ENCODE measurements at places on chromosomes 16 and 17.

DNA sequence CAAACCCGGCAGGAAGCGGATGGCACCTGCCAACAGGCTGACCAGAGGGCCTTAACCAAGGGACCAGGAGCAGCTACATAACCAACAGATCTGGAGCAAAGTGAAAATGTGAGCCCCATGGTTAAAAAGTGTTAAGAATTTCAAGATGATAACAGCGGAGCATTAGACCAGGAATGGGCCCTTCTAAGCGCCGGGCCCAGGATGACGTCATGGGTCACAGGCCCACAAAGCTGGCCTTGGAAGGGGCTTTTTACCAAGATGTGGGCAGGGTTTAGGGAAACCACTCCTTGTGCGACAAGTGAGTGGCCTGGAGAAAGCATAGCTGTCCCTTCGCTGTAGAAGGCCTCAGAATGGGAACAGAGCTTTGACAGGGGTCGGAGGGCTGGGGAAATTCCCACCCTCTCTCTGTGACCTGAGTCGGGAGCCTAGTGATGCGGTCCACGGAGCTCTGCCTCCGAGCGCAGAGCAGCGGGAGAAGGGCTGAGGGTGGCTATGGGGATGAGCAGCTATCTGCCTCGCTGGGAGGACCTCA lies 84.4 kb upstream of the RPL38 start:
- no peak for DNase-seq

DNA sequence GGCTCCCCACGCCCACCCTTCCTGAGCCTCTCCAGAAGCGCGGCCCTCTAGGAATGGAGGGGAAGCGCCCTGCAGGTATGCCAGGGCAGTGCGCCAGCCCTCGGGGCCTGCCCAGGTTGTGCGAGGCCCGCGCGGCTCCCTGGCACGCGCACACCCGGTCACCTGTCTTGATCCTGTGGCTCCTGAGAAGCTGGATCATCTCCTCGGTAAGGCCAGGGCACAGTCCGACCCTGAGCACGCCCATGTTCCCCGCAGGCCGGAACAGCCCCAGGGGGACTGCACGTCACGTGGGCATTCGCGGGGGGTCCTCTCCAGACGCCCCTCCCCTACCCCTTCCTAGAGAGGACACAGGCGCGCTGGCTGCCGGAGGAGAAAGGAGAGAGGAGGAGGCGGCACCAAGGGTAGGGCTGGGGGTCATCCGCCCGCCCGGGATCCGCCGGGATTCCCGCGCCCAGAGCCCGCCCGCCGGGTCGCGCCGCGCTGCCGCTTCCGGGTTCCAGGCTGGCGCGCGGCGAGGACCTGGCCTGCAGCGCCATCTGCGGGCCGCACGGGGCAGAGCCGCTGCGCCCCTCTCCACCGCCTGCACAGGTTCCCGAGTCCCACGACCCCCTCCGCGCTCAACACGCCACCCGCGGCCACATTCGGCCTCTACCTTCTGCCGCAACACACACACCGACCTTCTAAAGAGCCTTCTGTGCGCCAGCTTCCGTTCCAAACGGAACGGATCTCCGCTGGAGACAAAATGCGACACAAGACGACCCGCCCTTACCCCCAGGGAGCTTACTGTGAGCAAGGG lies at the start of gene RAD51D:
RAD51D (minus strand) TSS at position 491 of the 796 bp plus-strand sequence; CDS start at position 244, 247 bp downstream.
- DNase-seq = peak; percentile 44

- no peak for DNase-seq
Measured at GRCh38 chr17:62179525-62180161, 114.6 kb upstream of the MED13 start.

GRCh38 chr16:10576390-10577304 lies 3.8 kb downstream of the EMP2 start:
- no peak for DNase-seq

DNA sequence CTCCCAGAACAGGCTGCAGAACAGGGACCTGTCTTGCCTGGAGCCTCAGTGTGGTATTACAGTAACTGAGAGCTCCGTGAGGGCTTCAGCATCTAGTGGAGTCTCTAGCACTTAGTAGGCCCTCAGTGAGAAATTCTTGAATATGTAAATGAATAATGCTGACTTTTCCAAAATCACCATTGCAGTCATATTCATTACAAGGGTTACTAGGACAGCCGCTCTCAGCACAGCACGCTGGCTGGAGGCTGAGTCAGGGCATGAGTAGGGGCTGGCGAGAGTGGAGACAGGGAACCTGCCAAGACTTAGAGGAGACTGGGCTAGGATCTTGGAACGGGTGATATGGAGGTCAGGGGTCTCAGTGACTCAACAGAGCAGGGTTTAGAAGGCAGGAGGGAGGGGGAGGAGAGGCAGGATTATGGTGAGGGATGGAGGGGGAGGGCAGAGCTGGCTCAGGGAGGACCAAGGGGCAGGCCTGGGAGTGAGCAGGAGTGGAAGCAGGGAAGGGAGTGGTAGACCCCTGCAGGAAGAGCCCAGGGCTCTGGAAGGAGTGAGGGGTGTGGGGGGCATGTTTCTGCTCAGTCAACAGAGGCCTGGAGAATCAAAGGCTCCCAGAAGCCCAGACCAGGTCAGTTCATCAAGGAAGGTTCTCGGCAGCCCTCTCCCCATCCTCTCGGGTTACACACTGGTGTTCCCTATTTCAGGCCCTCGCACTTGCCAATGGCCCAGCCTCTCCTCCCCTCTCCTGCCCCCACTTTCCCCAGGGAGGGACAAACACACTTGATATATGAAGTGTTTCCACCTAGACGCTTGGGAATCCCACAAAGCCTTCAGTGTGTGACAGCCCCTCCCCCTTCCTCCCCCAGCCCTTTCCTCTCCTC lies 42.3 kb downstream of the FZD2 start:
- no peak for DNase-seq

DNA sequence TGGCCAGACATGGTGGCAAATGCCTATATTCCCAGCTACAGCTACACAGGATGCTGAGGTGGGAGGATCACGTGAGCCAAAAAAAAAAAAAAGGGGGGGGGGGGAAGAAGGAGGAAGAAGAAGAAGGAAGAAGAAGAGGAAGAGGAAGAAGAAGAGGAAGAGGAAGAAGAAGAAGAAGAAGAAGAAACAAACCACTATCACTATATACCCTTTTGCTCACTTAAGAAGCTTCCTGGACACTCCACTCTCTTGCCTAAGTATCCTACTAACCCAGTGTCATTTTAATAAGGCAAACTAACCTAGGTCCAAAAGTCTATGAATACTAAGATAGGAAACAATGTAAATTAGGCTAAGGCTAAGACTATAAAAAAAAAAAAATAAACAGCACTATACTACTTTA lies 54.8 kb downstream of the GPATCH8 start:
- DNase-seq = no peak

GRCh38 chr17:50114849-50115357 lies 15.1 kb downstream of the SAMD14 start:
- DNase-seq = no peak

DNA sequence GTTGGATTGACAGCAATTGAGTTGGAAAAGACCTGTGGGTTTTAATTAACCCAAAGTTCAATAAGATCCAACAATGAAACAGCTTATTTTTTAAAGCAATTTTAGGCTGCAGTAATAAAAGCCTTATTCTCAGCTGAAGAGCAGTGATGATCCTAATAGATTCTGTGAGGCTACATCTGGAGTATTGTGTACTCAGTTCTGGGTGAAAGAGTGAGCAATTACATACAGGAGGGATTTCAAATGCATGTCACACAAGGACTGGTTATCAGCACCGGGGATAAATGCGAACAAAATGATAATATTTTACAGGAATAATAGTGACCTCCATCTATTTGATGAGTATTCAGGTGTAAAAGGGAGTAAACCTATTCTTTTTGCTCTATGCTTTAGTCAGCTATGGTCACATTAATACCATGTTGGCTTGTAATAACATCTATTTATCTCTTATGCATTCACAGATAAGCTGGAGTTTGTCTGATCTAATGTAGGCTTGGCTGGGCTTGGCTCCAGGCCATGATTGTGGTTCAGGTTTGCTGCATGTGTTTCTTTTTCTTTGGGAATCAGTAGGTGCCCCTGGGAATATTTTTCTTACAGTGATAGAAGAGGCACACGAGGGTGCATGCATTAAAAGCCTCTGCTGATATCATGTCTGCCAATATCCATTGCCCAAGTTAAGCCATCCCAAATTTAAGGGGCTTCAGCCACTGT lies 22.2 kb upstream of the TOX3 start:
- DNase-seq = no peak

- no peak for DNase-seq
Measured at GRCh38 chr17:21742326-21742725, 50.0 kb downstream of the KCNJ18 start.

GRCh38 chr17:17570798-17571716 lies 20.5 kb downstream of the PEMT start:
- no peak for DNase-seq

DNA sequence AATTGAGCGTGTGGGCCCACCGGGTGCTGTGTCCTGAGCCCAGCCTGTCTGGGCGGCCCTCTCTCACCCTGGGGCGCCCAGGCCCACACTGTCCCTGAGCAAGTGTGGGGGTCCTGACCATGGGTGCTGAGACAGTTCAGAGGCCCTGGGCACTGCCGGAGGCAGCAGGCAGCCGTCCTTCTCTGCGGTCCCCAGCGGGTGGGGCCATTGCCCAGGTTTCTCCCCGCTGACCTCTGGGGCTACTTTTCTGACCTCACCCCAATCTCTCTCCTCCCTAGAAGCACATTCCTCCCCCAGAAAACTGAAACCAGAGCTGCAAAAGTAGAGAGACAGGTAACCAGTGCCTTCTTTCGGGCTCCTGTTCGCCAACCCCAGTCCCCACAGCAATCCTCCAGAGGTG lies 36.0 kb upstream of the PVALEF start:
- DNase-seq = no peak

GRCh38 chr16:710500-711075 lies 4.3 kb upstream of the METRN start:
- no peak for DNase-seq

DNA sequence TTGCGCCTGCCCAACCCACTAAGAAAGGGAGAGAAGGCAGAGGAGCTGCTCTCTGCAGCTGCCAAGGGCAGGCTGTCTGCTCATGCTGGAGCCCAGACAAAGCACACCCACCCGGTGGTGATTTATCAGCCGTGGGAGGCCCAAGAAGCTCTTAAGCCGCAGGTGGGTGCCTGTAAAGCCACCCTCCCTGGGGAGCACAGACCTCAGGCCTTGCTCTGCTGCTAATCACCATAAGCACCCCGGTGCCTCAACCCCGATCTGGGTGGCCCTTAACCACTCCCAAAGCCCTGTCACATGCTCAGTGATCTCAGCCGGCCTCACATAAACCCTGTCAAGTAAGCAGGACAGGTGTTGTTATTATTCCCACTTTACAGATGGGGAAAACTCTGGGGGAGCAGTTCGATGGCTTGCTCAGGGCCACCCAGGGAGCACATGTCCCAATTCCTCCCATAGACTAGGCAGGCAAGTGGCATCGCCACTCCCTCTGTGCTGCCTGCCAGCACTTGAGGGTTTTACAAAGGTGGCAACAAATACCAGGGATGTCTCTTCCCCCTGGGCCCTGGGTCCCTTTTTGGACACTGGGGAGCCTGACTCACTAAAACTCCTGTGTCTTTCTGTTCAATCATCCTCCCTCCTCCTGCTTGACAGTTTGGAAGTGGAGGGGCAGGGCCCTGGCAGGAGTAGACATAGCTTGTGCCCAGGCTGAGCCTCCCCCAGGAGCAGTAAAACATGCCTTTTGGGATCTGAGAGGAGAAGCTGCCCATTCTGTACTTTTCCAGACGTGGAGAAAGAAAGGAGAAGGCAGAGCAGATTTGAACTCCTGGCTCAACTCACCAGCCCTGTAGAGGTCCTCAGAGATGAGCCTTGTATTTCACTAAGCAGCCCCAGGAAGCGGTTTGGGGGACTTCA lies 299.3 kb downstream of the SOX9 start:
- no peak for DNase-seq

GRCh38 chr17:51617986-51618385 lies 357.6 kb downstream of the UTP18 start:
- no peak for DNase-seq

DNA sequence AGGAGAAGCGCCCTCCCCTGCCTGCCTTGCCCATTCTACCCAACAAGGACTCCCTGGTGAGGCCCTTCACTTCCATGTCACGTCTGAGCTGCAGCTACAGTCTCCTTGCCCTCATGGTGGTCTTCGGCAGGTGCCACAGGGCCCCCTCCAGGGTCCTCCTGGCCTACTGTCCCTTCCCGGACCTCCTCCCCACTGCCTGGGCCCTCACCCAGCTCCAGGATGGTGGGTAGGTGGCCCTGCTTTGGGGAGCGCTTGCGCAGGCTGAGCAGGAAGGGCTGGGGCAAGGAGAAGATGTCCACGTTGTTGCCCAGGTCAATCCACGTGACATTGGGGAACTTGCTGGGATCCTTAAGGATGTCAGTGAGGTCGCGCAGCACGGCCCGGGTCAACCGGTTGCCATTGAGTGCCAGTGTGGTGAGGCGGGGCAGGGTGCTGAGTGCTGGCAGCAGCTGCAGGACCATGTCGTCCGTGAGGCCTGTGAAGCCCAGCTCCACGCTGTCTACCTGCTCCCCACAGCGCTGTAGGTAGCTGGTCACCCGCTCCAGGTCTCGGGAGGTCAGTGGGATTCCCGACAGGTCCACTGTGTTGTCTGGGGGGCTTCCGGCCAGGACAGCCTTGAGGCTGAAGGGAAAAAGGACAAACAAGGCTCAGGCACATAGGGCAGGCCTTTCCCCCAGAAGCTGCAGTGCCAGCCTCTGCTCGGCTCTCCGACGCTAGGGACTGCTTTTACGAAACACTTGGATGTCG lies 28.3 kb downstream of the TRPV2 start:
- DNase-seq = no peak

GRCh38 chr16:23516366-23517137 lies 6.3 kb upstream of the GGA2 start:
- no peak for DNase-seq

DNA sequence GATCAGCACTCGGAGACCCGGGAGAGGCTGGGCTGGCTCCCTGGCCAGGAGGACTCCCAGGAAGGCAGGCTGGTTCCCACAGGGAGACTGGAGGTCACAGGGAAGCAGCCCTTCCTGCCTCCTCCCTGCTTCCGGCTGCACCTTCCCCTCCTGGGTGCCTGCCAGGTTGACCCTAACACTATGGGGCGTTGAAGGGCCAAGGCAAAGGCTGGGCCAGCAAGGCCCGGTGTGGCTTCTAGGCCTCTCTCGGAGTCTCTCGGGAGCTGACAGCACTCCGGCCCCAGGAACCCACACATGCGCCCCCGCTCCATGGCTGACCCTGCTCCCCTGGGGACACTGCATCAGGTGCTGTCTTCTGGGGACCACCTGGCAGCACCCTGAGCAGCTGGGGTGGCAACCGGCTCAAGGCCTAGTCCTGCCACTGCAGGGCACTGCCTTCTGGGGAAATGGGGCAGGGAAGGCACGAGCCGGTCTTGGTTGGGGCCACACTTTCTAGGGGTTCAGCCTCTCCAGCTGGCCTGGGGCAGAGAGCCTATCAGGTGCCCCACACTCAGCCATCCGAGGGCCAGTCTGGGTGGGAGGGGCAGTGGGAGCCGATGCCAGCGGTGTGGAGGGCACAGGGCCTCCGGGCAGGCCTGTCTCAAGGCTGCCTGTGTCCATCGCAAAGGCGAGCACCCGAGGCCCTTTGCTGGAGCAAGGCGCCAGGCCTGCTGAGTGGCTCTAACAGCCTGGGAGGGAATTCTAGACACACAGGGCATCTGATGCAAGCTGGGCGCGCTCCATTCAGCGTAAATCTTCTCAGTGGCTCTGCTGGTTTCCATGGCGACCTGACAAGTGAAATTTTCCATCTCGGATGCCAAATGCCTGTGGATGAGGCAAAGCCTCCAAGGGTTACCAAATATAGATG lies 5.6 kb upstream of the MTSS2 start:
- no peak for DNase-seq

GRCh38 chr16:81780350-81780749 lies 1.3 kb downstream of the PLCG2 start:
- DNase-seq = no peak

GRCh38 chr17:65850486-65850885 lies 289.0 kb upstream of the AXIN2 start:
- no peak for DNase-seq
